ENCODE measurements at places on chromosomes 7 and 10.

DNA sequence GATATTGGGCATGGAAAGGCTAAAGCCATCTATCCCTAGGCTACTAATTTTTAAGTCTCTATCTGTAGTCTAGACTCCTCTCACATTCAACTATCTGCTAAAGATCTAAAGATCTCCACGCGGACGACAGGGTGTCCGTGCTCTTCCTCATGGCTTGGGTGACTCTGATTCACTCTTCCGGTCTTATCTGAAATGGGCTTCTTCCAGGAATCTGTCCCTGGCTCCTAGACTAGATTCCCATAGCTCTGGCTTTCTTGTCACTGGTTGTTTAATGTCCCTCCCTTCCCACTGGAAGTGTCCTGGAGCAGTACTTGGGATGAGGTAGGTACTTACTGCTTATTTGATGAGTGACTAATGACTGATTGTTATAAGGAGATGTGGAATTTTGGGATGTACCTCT, 62.0 kb upstream of the PODXL start:
- DNase-seq: no peak

- DNase-seq: no peak
Observed at GRCh38 chr10:57716884-57717283, 550.8 kb downstream of the IPMK start.

DNA sequence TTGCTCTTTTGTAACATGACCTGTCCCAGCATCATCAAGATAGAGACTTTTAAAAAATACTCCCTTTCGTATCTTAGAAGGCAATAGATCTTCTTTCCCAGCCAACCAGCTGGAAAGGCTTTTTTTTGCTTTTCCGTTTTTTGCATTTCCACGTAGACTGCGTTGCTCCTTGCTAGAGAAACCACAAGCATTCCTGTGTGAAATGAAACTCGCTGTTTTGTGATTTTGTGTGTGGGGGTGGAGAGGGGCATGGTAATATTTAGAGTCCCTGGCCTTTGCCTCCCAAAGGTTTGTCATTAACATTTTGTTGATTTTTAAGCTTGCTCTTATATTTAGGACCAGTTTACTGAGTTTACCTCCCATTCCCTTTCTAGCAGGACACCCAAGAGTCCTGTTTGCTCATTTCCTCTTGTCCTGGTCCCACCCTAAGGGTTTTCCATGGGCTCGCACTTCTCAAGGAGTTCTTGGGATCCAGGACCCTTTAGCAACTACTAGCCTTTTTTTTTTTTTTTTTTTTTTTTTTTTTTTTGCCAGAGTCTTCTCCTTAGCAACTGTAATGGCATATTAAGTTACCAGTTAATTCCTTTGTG, 243.6 kb downstream of the BICC1 start:
- DNase-seq: no peak

DNA sequence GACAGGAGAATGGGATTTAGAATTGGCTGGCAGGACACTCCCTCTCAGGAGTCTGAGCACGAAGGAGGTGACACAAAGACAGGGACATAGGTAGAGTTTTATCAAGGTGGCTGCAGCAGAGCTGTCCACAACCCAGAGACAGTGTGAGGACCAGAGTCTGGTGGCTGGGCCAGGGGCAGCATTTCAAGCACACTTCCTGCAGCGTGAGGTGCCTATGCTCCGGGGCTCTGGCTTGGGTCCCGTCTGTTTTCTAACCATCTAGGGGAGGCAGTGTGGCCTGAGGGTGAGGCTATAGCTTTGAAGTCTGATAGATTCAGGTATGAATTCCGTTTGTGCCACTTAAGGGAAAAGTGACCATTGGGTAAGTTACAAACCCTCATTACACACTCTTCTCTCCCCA, 222.7 kb upstream of the ZMIZ1 start:
- DNase-seq: no peak

DNA sequence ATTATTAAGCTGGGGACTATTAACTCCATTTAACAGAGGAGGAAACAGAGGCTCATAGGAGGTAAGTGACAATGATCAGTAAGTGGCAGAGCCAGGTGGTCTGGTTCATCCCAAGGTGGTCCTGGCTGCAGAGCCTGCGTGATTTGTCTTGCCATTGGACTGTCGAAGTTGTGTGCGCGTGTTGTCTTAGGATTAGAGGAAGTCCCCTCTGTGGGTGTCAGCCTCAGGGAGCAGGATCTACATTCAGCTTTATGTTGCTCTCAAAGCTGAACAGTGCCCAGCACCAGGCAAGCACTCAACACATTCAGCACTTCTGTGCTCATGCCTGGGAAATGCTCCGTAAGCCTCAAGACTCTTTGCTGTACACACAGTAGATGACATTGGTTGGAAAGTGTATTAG, 139.5 kb downstream of the HERPUD2 start:
- DNase-seq: no peak

GRCh38 chr7:36015733-36016132, 137.3 kb upstream of the EEPD1 start:
- no peak for DNase-seq

DNA sequence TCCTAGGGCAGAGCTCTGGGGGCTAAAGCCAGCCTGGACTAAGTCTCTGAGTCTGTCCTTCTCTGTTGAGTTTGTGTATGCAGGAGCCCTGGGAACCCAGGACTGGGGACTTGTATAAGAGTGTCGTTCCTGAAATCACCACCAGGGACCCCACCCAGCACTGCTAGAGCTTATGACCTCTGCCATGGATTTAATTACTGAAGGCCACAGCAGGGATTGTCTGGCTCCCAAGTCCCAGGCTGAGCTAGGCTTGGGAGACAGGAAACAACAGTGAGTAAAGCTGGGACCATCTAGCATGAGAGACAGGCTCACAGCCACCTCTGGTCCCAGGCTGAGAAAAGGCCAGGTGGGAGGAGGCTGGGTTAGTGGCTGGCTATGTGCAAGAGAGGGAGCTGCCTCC, 1.4 kb upstream of the TSPAN15 start:
- DNase-seq: peak; percentile 86

DNA sequence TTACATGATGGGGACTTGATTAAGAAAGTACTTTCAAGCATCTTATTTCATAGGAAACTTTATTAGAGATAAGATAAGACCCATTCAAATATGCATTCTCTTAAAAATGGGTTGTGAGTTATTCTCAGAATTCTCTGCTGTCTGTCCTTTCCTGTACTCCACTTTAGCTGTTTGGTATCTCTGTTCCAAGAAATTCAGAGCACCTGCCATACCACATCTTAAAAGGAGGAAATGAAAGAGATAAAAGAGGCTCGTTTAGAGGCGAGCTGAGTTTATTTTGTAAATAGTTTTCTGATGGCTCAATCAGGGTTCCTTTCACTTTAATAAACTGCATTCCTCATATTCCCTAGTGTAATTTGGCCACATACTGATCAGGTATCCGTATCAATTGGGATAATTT, 87.2 kb downstream of the MDFIC start:
- no peak for DNase-seq

DNA sequence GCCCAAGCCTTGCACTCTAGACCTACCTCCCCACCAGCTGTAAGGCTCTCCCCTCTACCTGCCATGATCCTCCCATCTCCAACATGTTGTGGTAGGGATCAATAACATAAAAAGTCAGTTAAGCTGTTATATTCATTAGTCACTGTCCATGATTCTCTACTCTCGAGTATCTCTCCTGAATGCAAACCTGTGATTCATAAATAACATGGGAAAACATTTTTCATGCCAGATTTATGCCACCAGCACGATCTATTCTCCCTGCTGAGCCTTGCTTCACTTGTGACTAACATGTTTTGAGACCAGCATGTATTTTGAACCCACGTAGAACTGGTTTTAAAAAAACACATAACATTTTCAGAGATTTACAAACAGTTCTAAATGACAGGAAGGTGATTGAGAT, 30.3 kb downstream of the TMEM168 start:
- DNase-seq: no peak

All from suppressor macrophage (primary cell).